ENCODE measurements at places on chromosomes 2 and 18.

DNA sequence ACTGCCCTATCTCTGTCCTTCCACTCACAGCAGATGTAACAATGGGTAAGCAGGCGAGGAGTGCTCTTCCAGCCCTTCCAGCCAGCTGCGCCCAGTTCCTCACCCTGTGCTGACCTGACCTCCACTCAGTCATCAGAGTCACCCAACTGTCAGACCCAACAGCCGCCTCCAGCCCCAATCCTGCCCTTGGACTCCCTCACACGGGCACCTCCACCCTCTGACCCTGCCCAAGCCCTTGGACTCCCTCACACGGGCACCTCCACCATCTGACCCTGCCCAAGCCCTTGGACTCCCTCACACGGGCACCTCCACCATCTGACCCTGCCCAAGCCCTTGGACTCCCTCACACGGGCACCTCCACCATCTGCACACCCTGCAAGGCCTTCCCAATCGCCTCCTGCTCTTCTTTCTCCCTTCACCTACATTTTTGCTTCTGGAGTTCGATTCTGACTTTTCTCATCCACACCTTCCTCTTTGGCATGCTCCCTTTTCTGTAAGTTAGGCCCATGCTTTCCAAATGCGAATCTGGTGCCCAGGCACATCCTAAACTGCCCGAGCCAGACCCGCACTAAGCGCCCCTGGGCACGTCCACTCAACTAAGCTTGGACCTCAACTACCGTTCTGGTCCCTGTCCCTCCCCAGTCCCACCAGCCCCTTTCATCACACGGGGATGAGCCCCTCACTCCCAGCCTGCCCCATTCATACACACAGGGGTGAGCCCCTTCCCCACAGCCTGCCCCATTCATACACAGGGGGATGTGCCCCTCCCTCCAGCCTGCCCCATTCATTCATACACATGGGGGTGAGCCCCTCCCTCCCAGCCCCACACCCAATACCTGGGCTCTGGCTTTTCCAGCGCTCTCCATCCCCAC, 15.9 kb downstream of the EIPR1 start:
- DNase-seq, result no peak

DNA sequence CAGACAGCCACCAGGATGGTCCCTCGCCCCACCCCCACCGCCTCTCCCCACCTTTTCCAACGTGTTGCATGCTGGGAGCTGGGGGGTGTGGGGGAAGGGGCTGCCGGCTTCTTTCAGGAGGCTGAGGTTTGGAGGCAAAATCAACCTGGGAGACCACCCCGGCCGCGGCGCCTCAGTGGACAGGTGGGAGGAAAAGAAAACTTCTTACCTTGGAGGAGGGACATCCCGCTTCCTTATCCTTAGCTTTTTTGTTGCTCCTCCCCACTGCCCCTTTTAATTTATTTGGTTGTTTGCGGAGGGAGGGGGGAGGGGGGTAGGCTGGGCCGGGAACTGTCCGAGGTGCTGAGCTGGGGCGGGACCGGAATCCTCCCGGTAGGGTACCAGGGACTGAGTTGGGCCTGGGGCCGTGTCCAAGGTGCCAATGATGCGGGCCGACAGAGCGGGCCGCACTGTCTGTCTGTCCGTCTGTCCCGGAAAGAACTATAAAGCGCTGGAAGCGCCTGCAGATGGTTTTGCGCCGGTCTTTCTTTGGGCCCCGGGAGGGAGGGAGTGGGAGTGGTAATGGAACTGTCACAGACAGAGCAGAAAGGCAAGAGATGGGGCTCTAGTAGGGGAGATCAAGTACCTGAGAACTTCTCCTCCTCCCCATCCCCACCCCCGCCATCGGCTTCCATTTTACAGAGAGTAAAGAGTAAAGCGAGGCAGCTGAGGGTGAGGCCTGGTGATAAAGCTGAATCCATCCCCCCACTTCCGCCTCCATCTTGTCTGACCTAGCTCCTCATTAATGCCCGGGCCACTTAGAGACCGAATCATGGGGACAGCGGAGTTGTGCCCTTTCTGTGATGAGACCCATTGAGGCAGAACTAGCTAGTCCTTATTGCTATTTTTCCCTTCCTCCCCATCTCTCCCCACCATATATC, 2.4 kb downstream of the CDK5R2 start:
- no peak for DNase-seq

GRCh38 chr18:56563568-56563967, 74.8 kb downstream of the TXNL1 start:
- DNase-seq, result no peak

GRCh38 chr2:56266761-56267414, 83.1 kb downstream of the CCDC85A start:
- no peak for DNase-seq

DNA sequence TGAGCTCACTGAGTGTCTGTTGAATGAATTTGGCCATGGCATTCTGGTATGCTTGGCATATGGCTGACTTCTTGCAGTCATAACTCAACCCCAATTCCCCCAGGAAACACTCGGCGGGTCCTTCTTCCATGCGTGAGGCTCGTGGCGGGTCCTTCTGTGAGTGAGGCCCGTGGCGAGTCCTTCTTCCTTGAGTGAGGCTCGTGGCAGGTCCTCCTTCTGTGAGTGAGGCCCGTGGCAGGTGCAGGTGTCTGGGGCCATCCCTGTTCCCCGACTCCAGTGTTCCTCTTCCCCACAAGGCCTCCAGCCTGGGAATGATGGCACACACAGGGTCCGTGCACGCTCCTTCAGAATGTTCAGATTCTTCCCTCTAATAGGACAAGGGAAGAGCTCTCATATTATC, 169.0 kb downstream of the EIPR1 start:
- DNase-seq, result no peak

DNA sequence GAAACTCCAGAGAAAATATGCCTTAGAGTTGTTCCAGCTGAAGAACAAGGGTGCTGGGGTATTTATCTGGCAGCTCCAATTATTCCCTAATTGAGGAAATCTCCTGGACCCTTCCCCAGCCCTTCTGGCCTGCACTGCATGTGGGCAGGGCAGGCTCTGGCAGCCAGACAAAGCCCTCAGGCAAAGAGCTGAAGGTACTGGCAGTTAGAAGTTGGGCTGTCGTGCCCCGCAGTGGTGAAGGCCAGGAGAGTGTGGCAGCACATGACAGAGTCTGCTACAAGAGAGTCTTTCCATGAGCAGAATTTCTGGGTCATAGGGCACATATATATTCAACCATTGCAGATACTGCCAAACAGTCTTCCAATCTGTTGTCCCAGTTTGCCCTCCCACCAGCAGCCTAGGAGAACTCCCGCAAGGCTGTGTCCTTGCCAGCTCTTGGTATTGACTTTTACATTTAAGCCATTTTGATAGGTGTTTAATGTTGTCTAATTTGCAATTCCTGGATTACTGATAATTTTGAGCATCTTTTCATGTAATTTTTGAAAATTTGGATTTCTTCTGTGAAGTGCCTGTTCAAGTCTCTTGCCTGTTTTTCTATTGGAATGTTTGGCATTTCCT, 26.6 kb downstream of the ONECUT2 start:
- DNase-seq, result no peak

DNA sequence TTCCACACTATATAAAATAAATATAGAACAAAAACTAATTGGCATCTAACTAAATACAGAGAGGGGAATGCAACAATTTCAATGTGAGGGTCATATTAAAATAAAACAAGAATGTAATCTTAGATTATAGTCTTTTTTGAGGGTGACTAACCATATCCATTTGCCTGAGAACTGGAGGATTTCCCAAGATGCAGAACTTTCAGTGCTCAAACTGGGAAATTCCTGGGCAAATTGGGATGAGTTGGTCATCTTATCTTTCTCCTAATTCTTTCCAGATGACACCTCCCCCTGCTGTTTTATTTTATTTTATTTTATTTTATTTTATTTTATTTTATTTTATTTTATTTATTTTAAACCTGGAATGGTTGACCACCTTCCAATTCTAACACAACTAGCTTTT, 846.2 kb downstream of the SLC4A3 start:
- no peak for DNase-seq

GRCh38 chr2:97734061-97735051, 21.0 kb downstream of the ZAP70 start:
- DNase-seq, result no peak

DNA sequence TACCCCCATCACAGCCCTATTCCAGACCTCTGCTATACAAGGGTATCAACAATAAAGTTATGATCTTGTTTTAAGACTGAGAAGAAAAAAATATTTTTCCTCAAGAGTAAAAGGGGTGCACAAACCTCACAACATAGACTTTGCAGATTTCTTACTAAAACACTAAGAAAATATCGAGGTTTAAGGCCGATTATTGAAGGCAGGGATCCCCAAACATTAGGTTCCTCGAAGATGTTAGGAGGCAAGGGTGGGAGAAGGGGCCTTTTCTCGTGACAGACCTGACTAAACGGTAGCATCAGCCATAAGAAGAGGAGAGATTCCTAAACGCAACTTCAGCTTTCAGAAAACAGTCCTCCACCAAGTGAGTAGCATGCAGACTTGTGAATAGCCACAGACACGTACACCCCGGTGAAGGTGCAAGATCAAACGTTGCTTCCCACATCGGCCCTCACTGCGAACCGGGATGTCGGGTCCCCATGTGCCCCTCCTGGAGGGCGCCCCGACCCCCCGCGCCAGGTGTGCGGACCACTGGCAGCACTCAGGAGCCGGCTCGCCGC, 678 bp downstream of the PIAS2 start:
- DNase-seq, result no peak

- no peak for DNase-seq
These were observed 177.1 kb downstream of the BABAM2 start for GRCh38 chr2:28067602-28068001.

GRCh38 chr2:58553522-58553921, 312.4 kb upstream of the FANCL start:
- no peak for DNase-seq

DNA sequence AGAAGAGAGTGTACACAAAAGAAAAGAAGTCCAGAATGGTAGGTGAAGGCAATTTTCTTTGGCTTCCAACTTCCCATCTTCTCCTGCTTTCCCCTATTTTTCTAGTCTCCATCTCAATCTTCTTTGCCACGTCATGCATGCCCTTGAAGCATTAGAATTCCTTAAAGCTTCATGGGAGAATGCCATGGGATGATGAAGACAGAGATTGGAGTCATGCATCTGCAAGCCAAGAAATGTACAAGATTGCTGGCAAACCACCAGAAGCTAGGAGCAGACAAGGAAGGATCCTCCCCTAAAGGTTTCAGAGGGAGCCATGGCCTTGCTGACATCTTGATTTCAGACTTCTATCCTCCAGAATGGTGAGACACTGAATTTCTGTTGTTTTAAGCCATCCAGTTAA, 305.9 kb downstream of the HRH4 start:
- no peak for DNase-seq

GRCh38 chr2:125405816-125406215, 1250.1 kb upstream of the GYPC start:
- peak; percentile 86 for DNase-seq

GRCh38 chr2:32981612-32982011, 34.9 kb downstream of the LTBP1 start:
- DNase-seq, result no peak

DNA sequence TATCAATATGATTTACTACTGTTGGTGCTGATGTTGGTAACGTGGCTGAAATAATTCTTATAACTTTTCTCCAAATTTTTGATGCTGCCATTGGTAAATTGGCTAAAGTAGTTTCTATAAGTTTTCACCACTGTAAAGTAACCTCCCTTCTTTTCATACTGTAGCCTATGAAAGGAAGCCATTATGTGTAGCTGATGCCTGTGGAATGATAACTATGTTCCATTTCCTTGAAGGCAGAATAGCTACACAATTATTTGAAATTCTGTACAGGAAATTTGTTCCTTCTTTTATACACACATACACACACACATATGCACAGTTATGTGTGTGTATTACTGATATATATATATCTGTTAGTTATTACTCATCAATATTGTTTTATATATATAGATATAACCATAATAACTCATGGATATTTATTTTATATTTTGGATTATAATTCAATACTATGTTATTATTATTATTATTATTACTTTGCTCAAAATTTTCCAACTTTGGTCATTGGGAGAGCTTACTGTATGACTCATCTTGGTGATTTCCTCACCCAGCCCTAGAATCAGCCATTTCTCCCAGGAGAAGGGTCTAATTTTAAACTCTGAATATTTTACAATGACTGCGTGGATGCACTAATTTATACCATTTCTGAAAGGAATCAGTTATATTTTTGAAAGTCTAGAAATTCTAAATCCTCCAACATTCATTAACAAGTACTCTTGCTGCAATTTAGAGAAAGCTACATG, 1677.7 kb downstream of the SUCLG1 start:
- no peak for DNase-seq

DNA sequence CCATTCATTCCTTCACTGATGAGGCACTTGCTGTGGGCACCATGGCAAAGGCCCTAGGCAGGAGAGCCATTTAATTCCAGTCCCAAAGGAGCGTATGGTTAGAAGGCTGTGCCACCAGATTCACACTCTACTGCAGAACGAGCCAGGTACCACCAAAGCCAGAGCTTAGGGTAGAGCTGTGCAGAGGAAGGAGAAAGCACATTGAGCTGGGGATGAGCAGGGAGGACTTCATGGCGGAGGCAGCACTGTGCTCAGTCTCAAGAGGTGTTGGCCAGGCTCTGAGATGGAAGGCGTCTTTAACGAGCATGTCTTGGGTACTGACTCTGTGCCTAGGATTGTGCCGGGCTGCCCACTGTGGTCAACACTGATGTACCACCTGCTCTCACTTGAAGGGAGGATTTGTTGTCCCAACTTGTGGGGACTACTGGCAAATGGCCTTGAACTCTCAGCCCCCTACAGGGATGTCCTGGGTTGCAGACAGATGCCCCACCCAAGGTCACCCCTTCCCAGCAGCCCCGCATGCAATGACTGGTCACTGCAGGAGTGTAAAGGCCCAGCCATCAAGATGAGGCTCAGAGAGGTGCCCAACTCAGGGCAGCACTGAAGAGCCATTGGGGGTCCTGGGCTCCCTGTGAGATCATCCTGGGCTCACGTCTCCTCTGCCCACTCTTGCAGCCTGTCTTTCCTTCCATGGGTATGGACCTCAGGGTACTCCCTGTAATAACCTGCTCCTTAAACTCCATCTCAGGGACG, 251.4 kb downstream of the GLI2 start:
- DNase-seq, result no peak

GRCh38 chr2:161426455-161426921, 10.4 kb downstream of the TBR1 start:
- no peak for DNase-seq

DNA sequence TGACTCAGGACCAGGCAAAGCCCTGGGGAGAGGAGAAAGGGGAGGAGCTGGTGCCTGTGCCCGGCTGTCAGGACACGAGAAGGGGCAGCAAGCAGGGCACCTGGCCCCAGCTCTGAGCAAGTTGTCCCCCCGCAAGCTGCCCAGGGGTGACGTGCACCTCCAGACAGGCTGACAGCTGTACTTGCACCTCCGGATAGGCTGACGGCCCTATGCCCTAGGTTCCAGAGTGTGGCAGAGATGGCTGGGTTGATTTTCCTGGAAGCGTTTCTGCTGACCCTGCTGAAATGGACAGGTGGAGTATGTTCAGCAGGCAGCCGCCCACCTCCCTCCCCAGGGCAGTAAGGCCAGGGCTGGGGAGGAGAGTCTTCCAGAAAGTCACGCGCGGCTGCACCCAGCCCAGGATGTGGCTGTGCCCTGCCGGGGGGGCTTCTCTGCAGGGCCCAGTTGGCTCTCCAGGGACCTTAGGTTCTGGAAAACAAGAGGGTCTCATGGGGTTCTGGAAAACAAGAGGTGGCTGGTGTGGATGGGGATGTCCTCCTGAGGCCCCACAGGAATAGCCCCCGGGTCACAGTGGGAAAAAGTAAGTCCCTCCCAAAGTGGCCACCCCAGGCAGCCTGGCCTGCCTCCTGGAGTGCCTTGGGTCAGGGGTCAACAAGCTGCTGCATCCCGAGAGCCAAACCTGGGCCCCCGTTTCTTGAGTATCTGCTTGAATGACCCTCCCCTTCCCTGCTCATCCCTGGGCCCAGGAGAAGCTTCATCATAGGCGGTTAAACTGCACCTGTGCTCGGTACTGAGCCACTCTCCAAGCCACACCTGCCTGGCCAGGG, 71.4 kb upstream of the OTOS start:
- no peak for DNase-seq

Measured in AG04450 (cell line).